Uterus (tissue), 4 donors: ENCODE measurements at places on chromosomes 7 and 10.

DNA sequence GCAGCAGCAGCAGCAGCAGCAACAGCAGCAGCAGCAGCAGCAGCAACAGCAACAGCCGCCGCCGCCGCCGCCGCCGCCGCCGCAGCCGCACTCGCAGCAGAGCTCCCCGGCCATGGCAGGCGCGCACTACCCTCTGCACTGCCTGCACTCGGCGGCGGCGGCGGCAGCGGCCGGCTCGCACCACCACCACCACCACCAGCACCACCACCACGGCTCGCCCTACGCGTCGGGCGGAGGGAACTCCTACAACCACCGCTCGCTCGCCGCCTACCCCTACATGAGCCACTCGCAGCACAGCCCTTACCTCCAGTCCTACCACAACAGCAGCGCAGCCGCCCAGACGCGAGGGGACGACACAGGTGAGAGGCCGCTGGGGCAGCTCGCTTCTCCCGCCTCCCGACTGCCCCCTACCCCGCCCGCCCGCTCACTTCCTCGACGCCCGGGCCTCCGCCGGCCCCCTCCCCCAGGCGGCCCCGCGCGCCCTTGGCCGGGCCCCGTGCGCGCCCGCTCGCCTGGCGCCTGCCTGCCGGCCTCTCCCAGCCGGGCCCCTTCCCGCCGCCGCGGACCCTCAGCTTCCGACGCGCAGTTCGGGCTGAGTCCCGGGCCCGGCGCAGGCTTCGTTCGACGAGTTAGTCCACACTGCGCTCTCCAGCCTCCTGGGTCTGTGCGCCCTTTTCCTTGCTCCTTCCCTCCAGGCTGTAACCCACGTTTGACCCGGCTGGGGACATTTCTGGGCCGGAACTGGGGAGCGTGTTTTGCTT, 882 bp downstream of the DLX6 start:
- DNase-seq, result no peak

- DNase-seq, result no peak
These were observed 86.5 kb downstream of the RELN start for GRCh38 chr7:103902917-103903316.

- DNase-seq, result no peak
These were observed 8.3 kb downstream of the FGF8 start for GRCh38 chr10:101767600-101767945.

GRCh38 chr7:122301858-122302760, 2.4 kb downstream of the FEZF1 start:
- no peak for DNase-seq

DNA sequence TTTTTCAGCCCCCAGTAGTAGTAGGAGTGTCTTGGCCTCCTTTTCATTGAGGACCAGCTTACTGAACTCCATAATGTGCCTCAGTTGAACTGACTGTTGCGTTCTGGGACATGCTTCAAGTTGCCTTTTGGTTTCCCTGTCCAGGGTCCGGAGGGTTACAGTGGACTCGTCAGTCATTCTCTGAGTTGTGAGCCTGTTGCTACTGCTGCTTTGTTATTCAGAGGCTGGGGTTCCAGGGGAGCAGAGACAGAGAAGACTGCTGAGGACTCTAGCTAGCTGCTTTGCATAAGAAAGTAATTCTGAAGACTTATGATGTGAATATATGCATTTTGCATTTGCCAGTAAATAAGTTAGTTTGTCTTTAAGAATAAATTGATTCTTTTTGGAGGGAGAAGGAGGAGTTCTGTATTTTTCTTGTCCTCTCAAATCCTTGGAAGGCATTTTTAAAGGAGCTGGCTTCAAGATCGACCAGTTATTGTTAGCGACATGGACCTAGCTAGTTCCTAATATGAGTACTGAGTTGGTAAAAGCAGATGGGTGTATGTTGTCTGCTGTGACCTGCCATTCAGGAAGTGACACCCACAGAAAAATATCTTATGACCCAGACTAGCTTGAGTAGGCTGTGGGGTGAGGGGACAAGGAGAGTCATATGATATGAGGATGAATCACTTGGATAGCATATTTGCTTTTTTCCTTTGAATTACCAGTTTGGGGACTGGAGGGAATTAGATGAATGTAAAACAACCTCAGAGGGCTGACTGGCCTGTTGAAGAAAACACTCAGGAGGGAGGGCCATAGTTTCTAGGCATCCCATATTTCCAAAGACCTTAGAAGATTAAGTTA, 8.3 kb downstream of the PI4K2A start:
- no peak for DNase-seq

- DNase-seq, result no peak
These were observed 171.4 kb downstream of the PTN start for GRCh38 chr7:137172105-137172590.

DNA sequence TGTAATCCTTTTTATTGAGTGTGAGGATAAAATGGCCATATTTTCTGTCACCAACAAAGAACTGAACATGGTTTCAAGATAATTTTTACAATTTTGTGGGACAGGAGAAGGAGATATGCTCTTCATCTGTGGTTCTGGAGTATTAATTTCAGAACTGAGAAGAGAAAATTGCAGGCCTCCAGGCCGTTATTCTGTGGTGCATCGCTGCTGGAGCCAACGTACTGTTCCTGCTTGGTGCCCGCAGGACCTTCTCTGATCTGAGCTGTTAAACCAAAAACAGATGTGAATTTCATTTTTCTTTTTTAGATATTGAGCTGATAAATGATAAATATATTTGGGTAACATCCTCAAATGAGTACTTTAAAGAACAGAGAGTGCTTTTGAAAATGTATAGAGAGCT, 63.9 kb downstream of the IKZF1 start:
- no peak for DNase-seq
